ENCODE measurements at places on chromosomes 3 and 15.

GRCh38 chr15:80820092-80820491 is 40.9 kb downstream of the CEMIP start:
- DNase-seq = no peak

- DNase-seq = peak; percentile 99
Observed at GRCh38 chr3:136752422-136753325, 496 bp upstream of the STAG1 start.

DNA sequence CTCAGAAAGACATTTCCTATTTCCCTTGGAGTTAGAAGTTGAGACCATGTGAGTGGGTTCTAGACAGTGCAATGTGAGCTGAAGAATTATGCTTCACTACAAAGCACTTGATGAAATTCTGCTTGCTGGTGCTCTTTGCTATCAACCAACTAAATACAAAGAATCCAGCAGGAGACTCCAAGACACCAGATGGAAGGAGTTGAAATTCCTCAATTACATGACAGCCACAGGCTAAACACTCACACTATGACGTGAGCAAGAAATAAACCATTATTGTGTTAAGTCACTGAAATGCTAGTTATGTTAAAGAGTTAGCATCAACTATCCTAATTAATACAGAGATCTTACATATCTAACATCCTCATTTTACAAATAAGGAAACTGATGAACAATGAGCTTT is 8.2 kb upstream of the MAP4 start:
- no peak for DNase-seq

- DNase-seq = peak; percentile 4
Observed at GRCh38 chr3:143529018-143529478, 319.2 kb downstream of the SLC9A9 start.

DNA sequence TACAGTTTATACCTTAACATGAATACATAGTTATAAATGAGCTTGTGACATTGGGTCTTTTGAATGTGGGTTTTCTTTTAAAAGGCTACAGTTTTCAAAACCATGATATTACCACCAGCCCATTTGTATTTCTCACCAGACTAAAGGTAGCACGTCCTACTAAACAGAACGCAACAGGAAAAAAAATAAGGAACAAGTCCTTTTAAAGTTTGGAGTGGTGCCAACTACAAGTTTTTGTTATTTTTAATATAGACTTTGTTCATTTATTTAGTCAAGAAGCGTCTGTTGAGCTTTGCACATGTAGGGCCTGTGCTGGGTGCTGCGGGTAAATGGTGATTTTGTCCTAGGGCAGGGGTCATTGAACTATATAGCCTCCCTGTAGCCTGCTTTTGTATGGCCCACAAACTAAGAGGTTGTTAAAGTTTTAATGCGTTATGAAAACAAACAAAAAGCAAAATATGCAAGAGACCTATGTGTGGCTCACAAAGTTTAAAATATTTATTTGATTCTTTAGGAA is 164.4 kb downstream of the GHSR start:
- DNase-seq = peak; percentile 52

DNA sequence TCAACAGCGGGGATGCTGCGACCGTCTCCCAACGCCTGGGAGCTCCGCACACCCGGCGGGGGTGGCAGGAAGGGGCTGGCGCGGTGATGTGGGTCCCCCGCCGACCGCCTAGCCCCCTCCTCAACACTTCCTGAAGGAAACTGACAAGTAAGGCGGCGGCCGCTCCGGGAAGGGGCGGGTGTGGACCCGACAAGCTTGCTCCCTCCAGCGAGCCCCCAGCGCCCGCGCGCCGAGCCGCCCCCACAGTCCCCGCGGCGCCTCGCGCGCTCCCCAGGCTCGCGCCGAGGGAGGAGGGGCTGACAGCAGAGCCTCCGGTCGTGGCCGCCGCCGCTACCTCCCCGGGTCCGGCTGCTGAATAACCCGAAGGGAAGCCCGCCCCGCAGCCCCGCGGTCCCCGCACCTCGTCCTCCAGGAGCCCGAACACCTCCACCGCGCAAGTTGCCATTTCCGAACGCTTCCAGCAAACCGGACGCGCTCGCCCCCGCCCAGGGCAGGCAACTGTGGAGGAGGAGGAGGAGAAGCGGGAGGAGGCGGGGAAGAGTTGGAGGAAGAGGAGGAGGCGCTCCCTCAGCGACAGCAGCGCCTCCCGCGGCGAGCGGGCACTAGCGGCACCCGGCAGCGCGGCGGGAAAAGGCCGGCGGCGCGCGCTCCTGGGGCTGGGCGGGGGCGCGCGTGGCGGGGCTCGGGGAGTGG is at the start of gene NEDD4:
TSS of gene NEDD4 (minus strand) at position 502 of the 693 bp plus-strand sequence. CDS start at position 445, 57 bp downstream.
- peak; percentile 48 for DNase-seq

DNA sequence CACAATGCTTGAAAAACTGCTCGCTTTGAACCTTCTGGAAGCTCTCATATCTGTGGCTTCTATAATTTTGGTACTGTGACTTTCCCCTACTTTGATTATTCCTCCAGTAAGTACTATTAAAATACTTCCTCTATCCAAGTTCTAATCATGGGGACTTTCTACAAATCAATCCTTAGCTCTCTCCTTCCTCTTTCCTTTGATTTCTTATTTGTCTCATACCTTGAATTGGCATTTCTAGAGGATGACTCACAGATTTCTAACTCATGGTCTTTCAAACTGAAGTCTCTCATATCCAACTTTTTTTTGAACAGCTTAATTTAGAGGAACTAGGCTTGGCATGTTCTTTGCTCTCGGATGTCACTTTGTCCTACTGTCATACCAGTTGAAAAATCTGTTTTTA is 241.8 kb downstream of the TBC1D5 start:
- no peak for DNase-seq

DNA sequence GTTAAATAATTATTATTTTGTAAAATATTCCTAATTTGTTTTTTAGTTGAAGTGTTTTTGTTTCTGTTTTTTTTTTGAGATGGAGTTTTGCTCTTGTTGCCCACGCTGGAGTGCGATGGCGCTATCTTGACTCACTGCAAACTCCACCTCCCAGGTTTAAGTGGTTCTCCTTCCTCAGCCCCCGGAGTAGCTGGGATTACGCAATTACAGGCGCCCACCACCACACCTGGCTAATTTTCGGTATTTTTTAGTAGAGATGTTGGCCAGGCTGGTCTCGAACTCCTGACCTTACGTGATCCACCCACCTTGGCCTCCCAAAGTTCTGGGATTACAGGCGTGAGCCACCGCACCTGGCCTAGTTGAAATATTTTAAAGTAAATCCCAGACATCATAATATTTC is 48.7 kb upstream of the GATM start:
- DNase-seq = no peak

GRCh38 chr3:147816752-147817151 is 407.6 kb downstream of the ZIC1 start:
- no peak for DNase-seq

GRCh38 chr3:194142156-194142910 is 6.4 kb downstream of the HES1 start:
- DNase-seq = no peak

- DNase-seq = no peak
Observed at GRCh38 chr15:64251121-64251520, 88.3 kb upstream of the PPIB start.

- DNase-seq = no peak
Observed at GRCh38 chr3:104584682-104585081, 782.0 kb upstream of the ALCAM start.

DNA sequence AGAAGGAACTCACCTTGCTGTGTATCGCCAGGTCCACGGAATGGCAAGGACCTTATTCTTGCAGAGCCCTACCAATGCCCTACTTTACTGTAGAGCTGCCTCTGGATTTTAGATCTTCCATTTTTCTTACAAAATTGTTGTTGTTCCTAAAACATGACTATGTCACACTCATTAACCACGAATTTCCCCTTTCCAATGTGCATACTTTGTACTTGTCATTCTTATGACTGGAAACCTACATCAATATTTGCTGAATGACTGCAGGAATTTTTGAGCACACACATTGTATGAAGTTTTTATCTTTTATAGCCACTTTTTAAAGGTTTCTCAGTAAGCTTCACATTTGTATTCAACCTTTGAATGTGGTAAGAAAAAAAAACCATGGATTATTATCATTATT is 35.9 kb upstream of the CMSS1 start:
- DNase-seq = no peak

DNA sequence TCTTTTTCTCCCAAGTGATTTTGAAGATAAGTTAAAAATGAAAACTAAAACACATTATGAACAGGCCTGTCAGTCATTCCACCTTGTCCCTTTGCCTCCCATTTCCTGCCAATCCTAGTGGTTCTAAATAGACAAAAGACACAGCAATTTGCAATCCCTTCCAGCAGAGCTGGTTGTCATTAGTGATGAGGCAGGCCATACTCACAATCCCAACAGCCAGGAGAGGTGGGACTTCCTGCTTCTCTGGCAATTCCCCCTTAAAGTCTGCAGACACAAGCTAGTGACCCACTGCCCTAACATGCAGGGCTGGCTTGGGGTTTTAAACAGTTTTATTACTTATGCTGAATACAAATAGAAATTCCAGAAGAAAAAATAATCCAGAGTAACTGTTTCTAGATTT is 38.4 kb upstream of the RBP1 start:
- no peak for DNase-seq

DNA sequence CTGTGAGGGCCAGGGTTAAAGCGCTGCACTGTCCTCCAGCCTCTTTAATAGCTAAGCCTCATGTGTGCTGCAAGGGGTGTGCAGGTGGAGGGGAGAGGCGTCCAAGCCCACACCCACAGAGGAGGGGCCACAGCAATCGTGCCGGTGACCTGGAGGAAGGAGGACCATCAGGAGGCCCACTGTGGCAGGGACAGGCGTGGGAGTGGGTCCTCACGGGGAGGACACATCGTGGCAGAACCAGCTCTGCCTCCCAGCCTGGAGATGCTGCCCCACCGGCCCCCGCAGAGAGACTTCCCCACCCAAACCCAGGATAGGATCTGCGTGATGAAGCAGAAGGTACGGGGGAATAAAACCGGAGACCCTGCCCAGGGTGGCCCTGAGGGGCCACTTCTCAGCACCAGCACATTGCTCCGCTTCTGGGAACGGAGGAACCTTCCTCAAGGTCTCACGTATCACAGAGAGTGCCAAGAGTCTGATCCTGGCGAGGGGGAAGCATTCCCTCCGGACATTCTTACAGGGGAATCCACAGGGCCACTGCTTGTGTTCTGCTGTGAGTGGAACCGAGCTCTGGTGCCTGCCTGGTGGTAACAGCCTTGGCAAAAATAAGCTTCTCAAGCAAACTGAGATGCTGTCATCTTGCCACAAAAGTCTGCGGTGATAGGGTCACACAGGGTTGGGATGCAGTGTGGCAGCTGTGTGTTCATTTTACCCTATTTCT is 199.8 kb downstream of the XXYLT1 start:
- DNase-seq = no peak

- DNase-seq = no peak
Observed at GRCh38 chr3:182717216-182717615, 76.1 kb upstream of the ATP11B start.

GRCh38 chr3:186746008-186746407 is 28.8 kb downstream of the KNG1 start:
- DNase-seq = peak; percentile 60

- DNase-seq = no peak
Observed at GRCh38 chr15:53312707-53313106, 446.8 kb downstream of the WDR72 start.

GRCh38 chr3:131454501-131454900 is 48.3 kb downstream of the MRPL3 start:
- no peak for DNase-seq

DNA sequence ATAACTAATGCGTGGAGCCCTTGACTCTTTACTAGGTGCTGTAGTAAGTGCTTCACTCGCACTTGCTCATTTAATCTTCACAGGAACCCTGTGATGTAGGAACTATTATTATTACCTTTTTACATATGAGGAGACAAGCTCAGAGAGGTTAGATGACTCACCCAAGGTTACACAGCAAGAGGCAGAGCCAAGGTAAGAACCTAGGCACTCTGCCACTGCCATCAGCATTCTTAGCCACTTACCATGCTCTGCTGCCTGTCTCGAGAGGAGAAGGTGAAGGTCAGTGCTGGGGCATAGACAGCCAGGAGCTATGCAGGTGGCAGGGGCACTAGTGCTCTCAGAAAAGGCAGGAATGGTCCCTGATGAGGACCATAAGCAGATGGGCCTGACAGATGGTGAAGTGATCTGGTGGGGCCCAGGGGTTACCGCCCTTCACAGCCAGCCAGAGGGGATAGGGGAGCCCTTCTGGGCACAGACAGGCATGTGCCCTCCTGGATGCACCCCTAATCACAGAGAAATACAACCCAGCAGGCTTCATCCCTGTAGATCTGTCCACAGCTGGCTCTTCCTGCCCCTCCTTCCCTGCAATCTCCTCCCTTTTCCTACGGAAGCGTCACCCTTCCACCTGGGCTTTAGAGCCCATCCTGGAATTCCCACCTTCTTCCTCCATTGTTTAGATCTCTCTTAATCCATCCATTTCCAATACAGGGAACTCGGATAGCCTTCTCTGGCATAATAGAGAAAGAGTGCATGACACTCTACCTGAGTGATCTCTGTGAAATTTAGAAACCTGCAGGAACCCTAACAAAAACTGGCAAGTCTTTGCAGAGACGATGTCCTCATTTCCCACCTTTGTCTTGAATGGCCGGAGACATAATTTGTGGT is 26.9 kb downstream of the ABTB1 start:
- no peak for DNase-seq

GRCh38 chr3:14889205-14889604 is 58.2 kb upstream of the NR2C2 start:
- DNase-seq = no peak

DNA sequence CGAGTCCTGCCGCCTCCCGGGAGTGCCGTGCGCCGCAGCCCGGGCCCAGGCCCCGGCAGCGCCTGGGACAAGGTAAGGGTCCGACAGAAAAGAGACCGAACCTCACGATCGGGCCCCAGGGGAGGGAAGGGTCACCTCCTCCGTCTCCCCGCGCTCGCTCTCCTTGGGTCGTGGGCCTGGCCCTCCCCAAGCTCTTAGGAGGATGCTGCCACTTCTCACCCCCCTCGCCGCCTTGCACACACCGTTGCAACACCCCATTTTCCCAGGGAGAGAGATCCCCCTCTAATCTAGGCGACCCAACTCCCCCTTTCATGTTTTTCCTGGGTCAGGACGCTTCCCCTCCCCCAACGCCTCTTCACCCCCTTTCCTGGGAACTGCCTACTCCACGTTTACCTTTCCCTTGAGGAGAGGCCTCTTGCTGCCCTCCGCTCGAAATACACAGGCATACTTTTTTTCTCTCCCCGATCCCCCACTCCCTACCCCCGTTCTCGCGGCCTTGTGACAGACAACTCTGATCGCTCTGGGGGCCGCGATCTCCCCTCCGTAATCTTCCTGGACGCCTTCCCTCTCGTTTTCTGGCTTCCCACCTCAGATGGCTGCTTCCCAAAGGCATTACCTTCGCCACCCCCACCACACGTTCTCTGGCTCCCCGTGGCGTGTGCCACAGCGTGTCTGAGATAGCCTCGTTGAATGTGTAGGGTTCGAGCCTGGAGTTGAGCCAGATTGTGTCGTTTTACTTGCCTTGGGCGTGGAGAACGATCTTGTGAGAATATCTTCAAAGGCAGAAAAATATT is 688 bp downstream of the SETD5 start:
- DNase-seq = peak; percentile 45

DNA sequence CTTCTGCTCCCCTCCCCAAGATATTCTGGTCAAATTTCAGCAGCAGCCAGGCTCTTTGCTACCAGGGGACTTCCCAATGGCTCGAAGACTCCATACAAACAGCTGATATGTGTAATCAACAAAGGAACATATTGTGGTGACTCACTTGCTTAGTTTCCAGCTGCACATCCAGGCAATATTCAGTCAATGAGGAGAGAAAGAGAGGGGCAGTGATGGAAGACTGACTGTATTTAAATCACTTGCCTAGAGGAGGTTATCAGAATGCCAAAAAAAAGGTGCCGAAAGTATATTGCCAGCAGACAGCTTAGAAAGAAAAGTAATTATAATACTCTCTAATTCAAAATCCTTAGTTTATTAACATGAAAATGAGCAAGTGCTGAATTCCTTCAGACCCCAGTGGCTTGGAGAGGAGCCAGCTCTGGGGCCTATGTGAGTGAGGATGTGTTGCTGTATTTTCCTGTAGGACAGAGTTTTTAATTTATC is 236.5 kb downstream of the LRTM1 start:
- no peak for DNase-seq

Measured in CD14-positive monocyte (primary cell).